ENCODE measurements at places on chromosomes 2 and 18.

- no peak for DNase-seq
Measured at GRCh38 chr2:58730764-58731487, 489.8 kb upstream of the FANCL start.

GRCh38 chr18:45935591-45936335 is 31.4 kb downstream of the EPG5 start:
- no peak for DNase-seq

DNA sequence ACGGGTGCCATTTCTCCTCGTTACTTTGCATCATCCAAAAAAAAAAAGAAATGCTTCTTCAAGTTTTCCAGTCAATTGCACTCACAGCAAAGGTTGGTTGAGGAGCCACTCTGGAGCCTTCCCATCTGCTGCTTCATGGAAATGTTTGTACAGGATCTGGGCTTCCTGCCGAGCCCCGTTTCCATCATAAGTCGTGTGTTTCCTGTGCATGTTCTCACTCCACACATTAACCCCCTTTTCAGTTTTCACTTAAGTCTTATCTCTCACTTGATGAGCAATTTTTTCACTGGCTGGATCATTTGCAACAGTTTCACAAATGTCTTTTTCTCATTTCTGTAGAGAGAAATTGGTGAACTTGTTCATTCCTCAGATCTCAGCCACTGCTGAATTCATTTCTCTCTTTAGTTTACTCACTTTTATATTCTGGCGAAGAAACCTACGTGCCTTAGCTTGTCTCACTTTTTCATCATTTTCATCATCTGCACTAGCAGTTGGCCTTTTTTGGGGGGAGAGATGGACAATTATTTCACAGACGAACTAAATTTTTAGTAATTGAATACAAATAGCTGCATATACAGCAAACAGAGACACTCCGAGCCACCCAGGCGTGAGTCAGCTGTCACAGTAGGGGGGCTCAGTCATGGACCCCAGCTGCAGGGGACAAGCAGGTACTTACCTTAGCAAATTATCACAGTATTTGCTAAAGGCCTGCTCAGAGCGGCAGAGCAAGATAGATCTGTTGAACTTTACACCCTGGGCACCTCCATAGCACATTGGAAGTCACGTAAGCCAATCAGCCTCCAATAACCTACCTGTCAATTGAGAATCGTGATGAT is 750.8 kb upstream of the ID2 start:
- DNase-seq = no peak

GRCh38 chr18:62744076-62744968 is 29.0 kb downstream of the PHLPP1 start:
- no peak for DNase-seq

GRCh38 chr2:65027616-65028244 is 28.5 kb upstream of the CEP68 start:
- DNase-seq = no peak

- DNase-seq = no peak
Measured at GRCh38 chr2:225889452-225889851, 489.9 kb downstream of the NYAP2 start.

DNA sequence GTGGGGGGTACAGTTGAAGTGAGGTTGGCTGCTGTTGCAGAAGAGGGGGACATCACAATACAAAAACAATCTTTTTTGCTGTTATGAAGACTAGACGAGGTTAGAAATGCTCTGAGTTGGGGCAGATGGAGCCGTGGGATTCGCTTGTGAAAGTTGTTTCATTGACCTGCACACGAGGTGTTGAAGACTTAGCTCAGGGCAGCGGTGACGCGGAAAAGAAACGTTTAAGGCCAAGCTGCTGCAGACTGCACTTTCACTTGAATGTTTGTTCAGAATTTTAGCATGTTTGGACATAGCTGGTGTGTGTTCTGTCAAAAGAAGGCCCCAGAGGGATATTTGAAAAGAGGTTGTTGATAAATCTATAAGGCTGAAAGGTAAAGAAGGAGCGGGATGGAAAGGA is 46.3 kb downstream of the MTCL1 start:
- DNase-seq = no peak

DNA sequence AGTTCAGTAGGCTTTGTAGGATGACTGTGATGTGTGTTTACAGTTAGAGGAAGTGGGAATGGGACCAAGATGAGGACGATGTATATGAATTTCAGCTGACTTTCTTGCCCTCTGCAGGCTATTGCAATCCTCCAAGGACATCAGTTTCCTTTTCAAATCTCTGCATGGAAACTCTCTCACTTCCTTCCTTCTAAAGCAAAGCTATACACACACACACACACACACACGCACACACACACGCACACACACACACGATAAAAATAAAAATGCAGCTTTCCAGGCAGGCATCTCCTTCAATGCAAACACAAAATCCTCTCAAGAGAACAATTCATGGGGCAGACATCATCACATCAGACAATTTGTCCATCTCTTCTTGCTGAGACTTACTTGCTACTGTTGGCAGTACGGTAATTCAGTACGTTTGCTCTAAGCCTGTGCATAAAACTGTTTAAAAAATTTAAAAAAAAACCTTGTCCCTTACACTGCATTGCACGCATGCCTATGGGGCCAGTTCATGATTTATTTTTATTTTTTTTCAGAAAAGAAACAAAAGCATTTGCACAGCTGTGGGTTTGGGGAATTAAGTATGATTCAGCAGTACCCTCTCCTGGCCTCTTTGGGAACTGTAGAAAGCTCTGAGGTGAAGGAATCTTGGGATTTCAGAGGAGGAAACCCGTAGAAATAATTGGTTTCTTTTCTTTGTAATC is 27.1 kb upstream of the ICOS start:
- DNase-seq = no peak

DNA sequence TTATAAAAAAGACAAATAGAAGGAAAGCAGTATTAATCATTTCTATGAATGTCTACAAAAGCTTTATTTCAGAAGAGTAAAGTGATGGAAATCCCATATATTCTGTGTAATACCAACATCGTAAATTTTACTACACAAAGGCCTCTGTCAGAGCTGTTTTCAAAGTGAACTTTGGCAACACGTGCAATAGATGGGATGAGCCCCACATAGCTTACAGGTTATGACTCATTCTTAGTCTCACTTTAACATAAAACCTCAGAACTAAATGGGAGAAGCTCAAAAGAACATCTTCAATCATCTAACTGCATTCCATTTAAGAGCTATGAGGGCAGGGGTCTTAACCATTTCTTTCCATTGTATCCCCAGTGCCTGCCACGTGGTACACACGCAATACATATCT is 11.5 kb downstream of the VPS4B start:
- DNase-seq = no peak

- DNase-seq = no peak
Measured at GRCh38 chr2:125386074-125386473, 1269.9 kb upstream of the GYPC start.

- no peak for DNase-seq
Measured at GRCh38 chr2:38290332-38290731, 86.7 kb downstream of the ATL2 start.

GRCh38 chr2:45220227-45220626 is 211.0 kb upstream of the SIX2 start:
- DNase-seq = no peak

Data from NCI-H187 (cell line).